ENCODE measurements at places on chromosomes 5 and 9.

DNA sequence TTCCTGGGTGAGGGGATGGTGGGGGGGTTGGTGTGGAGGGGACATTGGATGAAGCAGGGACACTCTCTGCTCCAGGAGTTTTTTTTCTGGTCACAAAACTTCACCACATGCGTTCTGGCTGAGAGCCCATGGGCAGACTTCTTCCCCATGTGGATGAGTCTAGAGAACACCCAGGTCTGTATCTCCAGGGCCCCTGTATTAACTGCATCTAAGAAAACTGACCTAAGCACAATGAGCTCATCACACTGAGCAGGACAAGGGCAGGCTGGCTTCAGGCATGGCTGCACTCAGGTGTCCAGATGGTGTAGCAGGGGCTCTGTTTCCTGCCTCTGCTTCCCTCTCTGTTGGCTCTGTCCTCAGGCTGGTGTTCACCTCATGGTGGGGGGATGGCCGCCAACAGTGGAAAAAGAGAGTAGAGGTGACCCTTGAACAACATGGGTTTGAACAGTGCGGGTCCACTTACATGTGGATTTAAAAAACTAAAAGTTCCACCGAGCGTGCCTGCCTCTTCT, 85.3 kb upstream of the STC2 start:
- DNase-seq = no peak

DNA sequence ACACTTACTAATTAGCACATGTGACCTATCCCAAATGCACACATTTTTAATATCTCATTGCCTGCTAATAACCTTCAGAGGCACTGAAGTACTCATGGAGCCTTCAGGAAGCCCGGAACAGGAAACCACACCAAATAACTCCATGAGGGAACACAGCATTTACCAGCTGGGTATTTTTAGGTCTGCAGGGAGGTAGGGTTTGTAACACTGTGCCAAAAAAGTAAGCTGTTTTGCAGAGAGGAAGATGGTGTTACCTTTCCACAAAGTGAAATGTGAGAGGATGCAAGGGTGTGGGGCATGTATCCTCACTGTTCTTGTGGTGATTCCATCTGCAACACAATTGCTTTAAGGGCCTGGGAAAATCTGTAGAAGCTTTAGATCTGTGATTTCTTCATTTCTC, 64.4 kb downstream of the NUDT12 start:
- no peak for DNase-seq

- DNase-seq = peak; percentile 1
Measured at GRCh38 chr5:164597293-164597900, 1092.0 kb downstream of the MAT2B start.

DNA sequence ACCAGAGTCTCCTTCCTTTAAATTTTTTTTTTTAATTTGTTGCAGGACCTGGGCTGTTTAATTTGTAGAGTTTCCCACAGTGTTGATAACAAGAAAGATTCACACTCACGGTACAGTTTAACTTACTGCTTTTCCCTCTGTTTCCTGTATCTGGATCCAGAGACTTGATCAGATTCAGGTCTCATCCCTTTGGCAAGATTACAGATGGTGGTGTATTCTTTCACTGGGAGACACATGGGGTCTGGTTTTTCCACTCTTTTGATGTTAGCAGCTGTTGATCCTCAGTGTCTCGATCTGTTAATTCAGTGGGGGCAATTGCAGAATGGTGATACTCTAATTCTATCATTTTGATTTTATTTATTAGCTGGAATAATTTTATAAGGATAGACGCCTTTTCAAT, 75.4 kb upstream of the TNFAIP8 start:
- DNase-seq = no peak

DNA sequence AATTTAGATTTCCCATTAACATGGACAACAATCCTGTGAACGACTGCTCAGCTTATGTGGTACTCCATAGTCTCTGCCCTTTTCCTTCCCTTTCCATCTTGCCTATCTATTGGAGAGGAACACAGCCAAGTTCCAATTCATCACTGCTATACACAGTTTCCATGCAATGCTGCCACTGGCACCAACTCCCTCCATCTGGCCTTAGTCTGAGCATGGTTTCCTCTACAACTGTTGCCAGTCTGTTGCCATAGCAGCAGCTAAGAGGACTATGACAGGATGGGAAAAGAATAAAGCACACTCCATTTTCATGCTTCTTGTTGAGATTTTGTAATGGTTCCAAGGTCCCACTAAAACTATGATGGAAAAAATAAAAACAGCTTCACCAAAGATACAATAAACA, 189.0 kb downstream of the HCN1 start:
- DNase-seq = no peak

DNA sequence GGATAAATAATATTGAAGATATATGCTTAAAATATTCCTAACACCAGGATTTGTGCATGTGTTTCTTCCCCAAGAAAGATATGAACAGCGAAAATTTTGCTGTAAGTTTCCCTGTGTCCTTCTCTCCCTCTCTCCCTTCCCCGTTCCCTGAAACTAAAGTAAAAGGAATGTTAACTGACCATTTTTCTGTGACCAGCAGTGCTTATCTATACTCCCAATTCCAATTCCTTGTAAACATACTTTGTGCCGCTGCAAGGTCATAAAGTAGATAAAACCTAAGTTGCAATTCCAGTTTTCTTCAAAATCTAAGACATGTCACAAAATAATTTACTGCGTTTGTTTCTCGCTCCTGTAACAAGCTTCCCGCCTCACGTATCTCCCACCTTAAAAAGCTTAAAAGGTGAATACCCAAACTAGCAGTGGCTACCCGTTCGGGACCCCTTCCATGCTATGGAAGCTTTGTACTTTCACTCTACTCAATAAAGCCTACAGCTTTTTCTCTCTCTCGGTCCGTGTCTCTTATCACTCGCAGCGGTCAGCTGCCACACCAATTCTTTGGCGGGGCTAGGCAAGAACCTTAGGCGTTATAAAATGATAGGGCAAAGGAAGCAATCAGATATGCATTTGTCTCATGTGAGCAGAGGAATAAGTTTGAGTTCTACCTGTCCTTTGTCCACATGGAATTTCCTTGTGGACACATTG, 1798.0 kb downstream of the EFNA5 start:
- DNase-seq = no peak

DNA sequence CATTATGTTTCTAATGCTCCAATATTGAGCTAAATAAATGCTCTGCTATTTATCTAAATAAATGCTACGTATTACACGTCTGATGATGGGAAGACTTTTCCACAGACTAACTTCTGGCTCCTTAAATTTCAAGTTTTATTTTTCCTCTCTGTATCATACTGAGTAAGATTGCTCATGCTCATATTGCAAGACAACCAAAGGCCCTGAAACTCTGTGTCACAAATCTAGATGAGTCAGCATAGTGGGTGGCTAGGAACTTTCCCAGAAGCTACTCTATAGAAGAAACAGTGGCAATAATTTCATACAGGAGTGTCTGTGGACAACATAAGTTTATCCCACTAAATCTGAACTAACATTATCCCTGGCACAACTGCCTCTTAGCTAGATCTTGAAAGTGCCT, 53.0 kb upstream of the RFX3 start:
- DNase-seq = peak; percentile 40

- no peak for DNase-seq
Measured at GRCh38 chr5:24909210-24909609, 264.4 kb upstream of the CDH10 start.

- DNase-seq = no peak
Measured at GRCh38 chr9:18020121-18020745, 441.4 kb downstream of the SH3GL2 start.

DNA sequence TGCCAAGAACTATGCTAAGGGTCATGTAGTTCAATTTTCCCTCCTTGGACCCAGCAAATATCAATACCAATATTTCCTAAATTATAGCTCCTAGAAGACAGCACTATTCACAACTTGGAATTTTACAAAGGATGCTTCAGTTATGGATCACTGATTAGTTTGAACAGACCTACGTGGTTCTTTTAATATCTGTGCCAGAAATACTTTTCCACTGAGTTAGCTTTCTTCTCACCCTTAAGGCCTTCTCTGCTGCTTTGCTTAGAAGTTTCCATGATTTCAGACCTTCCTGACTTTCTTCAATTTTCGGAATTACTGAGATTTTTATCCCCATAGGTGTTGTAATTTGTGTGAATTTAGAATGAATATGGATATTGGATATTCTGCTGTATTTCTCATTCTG, 380.4 kb downstream of the PSAT1 start:
- DNase-seq = no peak

GRCh38 chr9:129040113-129040643, 3.8 kb downstream of the MIGA2 start:
- DNase-seq = no peak

- no peak for DNase-seq
Measured at GRCh38 chr5:4643190-4643589, 496.9 kb upstream of the ADAMTS16 start.

GRCh38 chr5:126676195-126676624, 75.5 kb downstream of the PHAX start:
- peak; percentile 85 for DNase-seq

DNA sequence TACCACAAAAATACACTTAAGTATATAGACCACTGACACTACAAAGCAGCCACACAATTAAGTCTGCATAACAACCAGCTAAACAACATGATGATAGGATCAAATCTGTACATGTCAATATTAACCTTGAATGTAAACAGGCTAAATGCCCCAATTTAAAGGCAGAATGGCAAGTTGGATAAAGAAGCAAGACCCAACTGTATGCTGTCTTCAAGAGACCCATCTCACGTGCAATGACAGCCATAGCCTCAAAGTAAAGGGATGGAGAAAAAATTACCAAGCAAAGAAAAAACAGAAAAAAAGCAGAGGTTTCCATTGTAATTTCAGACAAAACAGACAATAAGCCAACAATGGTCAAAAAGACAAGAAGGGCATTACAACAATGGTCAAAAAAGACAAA, 77.3 kb upstream of the APC start:
- no peak for DNase-seq

- no peak for DNase-seq
Measured at GRCh38 chr5:34656700-34657273, 659 bp downstream of the RAI14 start.

DNA sequence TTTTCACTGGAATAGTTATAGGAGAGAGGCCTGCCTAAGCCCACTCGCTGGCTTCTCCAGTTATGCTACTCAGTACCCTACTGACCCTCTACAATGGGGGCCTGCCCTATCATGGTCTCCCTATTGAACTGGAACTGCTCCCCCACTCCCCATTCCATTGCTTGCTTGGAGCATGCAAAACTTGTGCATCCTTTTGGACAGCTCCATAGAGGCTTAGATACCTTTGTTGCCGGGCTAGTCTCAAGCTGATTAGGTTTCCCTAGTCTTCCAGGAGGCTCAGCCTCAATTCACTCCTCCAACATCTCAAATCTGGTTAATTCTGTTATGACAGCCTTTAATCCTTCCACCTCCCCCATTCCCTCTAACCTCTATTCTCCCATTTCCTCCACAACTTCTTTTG, 39.9 kb downstream of the KIF24 start:
- DNase-seq = no peak

- no peak for DNase-seq
Measured at GRCh38 chr5:147436596-147436995, 73.3 kb downstream of the DPYSL3 start.

- no peak for DNase-seq
Measured at GRCh38 chr5:9173281-9174048, 372.4 kb downstream of the SEMA5A start.

DNA sequence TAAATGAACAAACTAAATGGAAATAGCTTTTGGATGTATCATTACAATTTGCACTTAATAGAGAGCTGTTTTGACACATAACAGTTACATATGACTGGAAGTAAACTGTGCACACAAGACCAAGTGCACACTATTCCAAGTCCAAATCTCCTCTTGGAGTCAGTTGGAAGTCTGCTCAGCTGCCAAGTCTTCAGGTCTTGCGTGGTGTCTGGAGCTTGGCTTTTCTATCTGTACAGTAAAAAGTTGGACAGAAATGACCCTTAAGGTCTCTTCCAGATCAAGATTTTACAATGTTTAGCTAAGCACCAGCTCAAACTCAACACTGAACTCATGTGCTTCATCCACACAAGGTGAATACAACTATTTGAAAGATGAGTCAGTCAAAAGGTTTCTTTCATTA, 456.9 kb downstream of the RASEF start:
- DNase-seq = no peak

- no peak for DNase-seq
Measured at GRCh38 chr9:76223749-76224340, 170.4 kb downstream of the RFK start.

DNA sequence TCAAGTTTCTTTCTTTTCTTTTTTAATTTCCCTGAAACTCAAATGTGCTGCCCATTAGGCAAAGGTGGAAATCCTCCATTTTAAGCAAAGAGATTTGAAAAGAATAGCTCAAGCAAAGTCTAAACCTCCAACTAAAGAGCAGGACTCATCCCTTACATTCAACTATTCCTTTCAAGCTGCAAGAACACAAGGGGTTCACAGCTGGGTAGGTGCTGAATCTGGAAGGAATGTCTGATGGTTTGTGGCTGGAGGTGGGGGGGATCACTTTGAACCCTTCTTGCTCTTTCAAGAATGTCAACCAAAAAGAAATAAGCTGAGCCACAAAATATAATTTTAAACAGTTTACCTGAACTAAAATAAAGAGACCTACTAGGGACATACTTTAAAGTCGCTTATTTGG, 375.7 kb upstream of the CDH10 start:
- no peak for DNase-seq

DNA sequence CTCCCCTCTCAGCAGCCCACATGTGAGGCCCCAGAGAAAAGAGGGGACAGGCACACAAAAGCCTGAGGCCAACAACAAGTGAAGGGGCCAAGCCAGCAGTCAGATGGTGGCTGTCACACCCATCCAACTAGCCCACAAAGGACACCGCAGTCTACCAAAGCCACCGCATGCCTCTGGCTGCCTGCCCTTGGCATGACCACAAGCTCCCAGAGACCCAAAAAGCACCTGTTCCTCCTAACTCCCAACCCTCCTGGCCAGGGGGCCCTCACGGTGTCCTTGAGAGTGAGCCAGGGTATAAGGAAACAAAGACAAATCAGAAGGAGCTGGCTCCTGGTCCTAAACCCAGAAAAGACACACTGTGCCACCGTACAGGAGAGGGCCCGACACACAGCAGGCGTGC, 77.8 kb upstream of the LRRTM2 start:
- DNase-seq = no peak

DNA sequence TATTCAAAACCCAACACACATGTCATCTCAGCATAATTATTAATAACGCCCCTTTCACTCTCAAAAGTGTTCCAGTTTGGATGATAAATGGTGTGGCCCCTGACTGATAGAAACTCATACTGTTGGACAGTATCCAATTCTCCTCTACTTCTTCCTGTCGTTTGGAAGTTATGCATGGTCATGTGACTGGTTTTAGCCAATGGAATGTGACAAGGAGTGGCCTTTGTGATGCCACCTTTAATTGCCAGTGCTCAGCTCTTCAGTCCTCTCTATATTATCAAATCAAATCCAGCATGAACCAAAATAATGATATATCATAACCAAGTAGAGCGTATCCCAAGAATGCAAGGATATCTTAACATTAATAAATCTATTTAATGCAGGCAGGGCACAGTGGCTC, 117.8 kb upstream of the SPIN1 start:
- DNase-seq = no peak

- no peak for DNase-seq
Measured at GRCh38 chr5:14944996-14945395, 73.4 kb upstream of the ANKH start.

All from activated CD4-positive, alpha-beta T cell treated with anti-CD3 and anti-CD28 coated beads, Interleukin-2, amount 50 U/mL, for 16 hours (primary cell).